GDM1 (cell line): ENCODE measurements at places on chromosomes 7 and 10.

DNA sequence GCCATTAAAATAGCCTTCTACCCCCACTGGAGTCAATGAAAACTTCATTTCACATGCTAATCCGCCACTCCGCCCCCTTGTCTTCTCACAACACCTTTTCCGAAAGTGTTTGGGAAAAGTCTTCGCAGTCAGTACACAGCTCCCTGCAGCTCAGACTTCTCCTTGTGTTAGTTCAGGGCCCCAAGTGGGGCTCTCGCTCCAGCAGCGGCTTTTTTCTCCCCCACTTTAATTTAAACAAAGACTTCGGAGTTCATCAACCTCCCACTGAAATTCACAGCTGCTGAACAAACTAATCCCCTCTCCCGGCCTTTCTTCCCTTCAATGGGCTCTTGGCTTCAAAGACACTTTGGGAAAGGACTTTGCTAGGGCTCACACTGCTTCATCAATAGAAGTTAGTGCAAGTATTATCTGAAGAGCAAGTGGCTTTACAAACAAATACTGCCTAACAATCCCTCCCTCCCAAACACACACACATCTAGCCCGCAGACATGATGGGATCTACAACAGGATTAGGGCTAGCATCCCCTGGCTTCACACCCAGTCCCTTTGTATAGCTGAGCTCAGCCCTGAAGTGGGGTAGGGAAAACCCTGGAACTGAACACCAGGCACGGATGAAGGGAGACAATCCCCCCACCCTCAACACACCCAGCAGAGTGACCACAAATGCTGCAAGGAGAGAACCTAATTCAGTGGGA, 23.1 kb downstream of the WNT8B start:
- no peak for DNase-seq

- DNase-seq = no peak
These were observed 33.5 kb upstream of the AUTS2 start for GRCh38 chr7:69564454-69565417.

GRCh38 chr7:87173471-87173870, 21.2 kb downstream of the DMTF1 start:
- no peak for DNase-seq

DNA sequence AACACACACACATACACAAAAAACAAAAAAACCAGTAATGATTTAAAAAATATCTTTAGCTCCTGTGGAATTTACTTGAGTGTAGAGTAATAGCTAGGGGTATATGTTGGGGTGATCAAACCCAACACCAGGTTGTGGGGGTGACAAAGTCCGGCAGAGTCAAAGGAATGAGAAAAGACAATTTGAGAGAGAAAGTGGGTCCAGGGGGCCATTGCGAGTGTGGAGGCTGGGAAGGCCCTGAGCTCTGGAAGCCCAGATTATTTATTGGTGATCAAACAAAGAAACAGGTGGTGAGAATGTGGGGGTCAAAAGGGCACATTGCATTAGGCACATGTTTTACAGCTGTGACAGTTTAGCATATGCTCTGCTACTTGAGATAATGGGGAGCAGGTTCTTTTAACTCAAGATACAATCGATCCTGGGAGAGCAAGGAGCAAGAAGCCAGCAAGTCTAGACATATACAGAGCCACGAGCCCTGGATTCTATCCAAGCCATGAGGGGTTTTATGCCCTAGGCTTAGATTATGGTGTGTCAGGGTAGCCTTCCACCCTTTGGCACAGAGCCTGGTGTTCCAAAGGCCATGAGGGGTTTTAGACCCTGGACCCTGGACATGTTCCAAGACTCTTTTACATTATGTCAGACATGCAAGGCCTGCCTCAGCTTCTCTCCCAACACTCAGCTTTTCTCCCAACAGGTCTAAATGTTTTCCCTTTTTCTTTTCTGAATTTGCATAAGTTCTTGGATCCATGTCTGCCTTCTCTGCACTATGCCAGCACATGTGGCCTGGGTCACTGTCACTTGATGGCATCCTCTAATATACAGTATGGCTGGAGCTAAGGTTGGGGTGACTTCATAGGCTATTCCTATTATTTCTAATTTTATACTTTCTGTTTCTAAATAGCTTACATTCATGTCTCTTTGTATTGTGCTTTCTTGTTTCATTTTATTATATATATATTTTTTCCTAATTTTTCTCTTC, 48.6 kb upstream of the MKI67 start:
- DNase-seq = no peak

GRCh38 chr7:26657686-26658388, 206.6 kb downstream of the SKAP2 start:
- no peak for DNase-seq

DNA sequence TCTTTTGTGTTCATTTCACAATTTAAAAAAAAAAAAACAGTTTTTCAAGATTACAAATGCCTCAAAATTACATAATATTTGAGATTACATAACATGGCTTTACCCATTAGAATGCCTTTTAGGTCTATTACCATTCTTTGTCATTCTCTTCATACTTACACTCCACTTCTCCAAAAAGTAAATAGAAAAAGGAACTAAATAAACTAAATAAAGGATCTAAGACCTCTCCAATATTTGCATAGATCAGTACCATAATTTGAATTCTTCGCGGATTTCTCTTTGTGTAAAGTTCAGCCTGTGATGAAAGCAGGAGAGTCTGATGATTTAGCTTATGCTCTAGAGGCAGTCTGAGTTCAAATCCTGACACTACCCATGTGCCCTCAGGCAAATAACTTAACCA, 56.4 kb upstream of the C1GALT1 start:
- DNase-seq = no peak

DNA sequence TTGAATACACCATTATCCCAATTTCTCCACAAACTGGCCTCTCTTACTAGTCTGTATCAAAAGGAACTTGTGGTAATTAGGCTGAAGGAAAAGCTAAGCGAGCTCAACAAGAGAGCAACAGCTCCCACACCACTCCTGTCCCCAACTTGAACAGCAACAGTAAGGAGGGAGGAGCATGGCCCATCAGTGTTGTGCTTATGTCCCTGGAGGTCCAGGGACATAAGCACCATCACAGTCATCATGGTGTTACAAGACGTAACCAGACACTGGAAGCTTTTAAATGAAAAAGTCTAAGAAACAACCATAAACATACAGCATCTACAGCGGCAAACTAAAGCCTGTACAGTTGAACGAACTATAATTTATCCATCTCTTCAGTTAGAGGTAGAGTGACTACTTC, 989 bp downstream of the ERLIN1 start:
- DNase-seq = peak; percentile 13

DNA sequence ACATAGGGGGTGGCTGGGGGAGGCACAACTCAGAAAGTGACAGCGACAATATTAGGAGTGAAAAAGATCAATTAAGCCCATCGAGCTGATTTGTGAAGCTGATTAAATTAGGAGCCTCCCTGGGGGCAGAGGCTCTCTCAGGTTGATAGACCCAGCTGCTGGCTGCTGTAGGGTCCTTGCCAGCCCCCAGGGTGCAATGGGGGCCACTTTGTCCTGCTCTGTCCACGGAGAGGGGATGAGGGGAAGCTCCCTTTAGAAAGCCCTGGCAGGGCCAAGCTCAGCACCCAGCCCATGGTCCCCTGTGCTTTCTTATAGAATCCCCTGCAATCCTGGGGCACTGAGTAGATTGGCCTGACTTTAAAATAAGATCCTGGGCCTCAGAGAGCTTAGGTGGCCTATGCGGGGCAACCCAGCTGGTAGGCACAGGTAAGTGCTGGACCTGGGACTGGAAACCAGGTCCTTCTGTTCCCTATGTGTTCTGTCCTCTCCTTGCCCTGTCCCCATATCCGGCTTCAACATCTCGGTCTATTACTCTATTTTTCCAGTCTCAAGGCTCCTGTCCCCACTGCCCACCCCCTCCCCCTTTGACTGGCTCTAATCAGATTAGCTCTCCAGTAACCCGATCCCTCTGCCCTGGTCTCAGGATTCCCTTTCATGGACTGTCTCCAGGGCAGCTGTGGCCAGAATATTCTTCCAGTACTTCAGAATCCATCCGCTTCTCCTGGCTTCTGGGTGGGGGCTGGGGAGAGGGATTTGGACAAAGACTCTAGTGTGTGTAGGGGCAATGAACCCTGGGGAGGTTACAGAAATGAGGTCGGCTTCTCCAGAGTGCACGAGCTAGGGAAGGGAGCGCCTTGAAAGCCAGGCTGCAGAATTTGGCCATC, 259.6 kb downstream of the RPS24 start:
- no peak for DNase-seq

- no peak for DNase-seq
These were observed 46.5 kb downstream of the ABLIM1 start for GRCh38 chr10:114611617-114612016.

GRCh38 chr10:44921061-44921460, 9.9 kb downstream of the TMEM72 start:
- no peak for DNase-seq

- no peak for DNase-seq
These were observed 150.9 kb downstream of the SEMA3A start for GRCh38 chr7:84043661-84044191.

- DNase-seq = no peak
These were observed 23.6 kb upstream of the PLEKHA1 start for GRCh38 chr10:122350893-122351292.

GRCh38 chr10:73838827-73839226, 27.4 kb upstream of the NDST2 start:
- no peak for DNase-seq

DNA sequence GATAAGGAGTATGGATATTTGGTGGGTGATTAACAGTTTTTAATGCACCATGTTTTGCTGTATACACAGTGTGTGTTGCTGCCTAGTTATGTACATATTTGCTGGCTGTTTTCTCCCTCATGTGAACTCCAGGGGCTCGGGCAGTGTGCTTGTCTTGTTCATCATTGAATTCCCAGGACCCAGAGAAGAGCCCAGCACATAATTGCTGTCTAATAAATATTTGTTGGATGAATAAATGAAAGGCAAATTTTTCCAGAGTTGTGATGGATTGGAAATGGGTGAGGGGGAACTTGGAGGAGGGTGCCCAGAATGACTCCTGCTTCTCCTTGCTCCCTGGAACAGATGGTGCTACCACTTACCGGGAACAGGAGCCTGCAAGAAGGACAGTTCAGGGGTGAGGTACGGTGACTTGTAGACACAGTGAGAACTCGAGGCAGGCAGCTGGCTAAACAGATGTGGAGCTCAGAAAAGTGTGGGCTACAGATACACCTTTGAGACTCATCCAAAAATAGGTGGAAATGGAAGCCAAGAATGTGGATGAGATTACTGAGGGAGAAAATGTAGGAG, 586.8 kb upstream of the MGMT start:
- no peak for DNase-seq

- no peak for DNase-seq
These were observed 6.1 kb downstream of the LMOD2 start for GRCh38 chr7:123661765-123662164.

DNA sequence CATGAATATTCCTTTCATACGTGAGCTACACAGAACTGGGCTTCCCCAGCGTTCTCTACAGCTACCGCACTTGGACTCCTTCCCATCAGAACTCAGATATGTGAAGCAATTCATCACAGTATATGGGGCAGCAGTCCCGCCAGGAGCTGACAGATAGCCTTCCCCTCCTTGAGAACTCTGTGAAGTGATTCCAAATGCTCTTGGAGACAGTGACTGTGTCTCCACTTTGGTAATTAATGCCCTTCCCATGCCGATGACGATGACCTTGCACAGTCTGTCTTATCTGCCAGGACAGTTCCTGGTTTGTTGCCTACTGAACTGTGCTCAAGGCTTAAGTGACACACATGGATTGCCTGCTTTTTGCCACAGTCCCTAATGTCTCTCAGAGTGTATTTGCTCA, 75.0 kb upstream of the AFAP1L2 start:
- DNase-seq = no peak

GRCh38 chr7:72019436-72019835, 392.7 kb downstream of the CALN1 start:
- DNase-seq = no peak

- DNase-seq = no peak
These were observed 63.7 kb downstream of the GRM8 start for GRCh38 chr7:127189074-127189473.

GRCh38 chr10:4034907-4035598, 250.0 kb upstream of the KLF6 start:
- no peak for DNase-seq

DNA sequence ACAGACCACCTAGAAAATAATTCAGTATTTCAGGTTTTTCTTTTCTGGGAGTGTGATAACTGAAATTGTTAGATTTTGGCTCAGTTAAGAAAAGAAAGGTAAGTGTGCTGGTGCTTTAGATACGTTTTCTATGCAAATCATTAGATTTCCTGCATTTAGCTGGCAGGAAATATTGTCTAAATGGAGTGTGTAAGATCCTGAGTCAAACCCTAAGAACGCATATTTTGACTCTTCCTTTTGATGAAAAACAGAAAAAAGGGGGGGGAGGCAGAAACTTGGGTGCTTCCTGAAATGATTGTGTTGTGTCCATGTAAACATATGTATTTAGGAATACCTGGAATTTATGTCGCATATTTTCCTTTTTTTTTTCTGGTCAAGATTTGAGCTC, 1.2 kb downstream of the GRK5 start:
- no peak for DNase-seq

DNA sequence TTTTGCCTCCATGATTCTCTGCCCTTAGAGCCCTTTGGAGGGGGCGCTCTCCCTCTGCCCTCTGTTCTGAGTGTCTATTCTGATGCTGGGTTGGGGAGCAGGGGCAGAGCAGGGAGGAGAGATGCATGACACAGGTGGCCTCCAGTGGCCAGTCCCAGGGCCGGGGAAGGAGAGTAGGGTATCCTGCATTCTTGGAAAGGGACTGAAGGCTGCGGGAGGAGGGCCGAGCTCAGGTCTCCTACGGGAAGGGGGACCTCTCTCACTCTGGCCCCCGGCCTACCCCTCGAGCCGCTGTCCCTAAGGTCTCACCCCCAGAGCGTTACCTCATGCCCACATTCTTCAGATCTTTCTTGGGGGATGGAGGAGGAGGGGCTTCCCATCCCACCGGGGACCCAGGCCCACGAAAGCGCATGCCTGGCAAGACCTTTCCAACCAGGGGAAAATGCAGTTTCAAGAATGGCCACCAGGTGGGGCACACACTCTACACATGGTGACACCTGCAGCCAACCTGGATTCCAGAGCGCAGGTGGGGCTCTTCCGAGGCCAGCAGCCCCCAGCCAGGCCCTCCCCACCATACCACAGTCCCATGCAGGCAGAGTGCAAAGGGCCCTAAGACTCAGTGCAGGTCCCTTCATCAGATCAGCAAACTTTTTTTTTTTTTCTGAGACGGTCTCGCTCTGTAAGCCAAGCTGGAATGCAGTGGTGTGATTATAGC, 86.4 kb downstream of the MYL10 start:
- peak; percentile 29 for DNase-seq

- no peak for DNase-seq
These were observed 315.1 kb downstream of the GFRA1 start for GRCh38 chr10:115957786-115958442.

- no peak for DNase-seq
These were observed 80.0 kb upstream of the PRKAR2B start for GRCh38 chr7:106964466-106964865.

- no peak for DNase-seq
These were observed 19.1 kb downstream of the DNAJB6 start for GRCh38 chr7:157355784-157356511.

- DNase-seq = no peak
These were observed 103.8 kb downstream of the TCF7L2 start for GRCh38 chr10:113053881-113054280.
